ENCODE measurements at places on chromosomes 2 and 18. TPM values are rescaled to one million over a fixed set of nuclear protein-coding genes. Genes with fewer than 3 reads are reported as not detected.

AMER3 gene
- not detected for total RNA-seq

DSEL gene
- 0.18 TPM for total RNA-seq

PAX8 gene
- 1.7 TPM for total RNA-seq

FBXO15 gene
- total RNA-seq = 1.1 TPM

SPIRE1 gene
- 6.3 TPM for total RNA-seq

SULT1C4 gene
- not detected for total RNA-seq

PIK3C3 gene
- 59.8 TPM for total RNA-seq

FBLN7 gene
- 8.4 TPM for total RNA-seq

VSNL1 gene
- total RNA-seq = not detected

MAP3K20 gene
- total RNA-seq = 13.7 TPM

ROCK1 gene
- 71.5 TPM for total RNA-seq

- no peak for DNase-seq
Measured at GRCh38 chr2:121237980-121238665, 46.9 kb downstream of the TFCP2L1 start.

GRCh38 chr2:170985407-170985806 lies 56.4 kb downstream of the GORASP2 start:
- DNase-seq = no peak

DNA sequence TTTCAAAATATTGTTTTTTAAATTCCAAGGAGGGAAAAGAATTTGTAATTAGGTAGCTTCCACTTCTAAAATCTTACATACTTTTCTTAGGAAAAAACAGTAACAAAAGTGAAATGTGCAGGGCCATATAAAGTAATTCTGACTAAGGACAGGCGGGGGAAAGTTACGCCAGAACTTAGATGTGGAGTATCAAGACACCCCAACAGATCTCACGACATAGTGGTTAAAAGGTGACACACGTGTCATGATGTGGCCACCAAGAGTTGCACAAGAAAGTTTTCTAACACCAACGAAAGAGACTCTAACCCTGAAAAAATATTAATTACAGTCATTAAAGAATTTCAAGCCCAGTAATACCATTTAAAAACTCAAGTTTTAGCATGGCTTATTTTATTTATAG lies 51.0 kb downstream of the KIDINS220 start:
- no peak for DNase-seq

GRCh38 chr2:24016376-24016761 lies 6.5 kb downstream of the MFSD2B start:
- DNase-seq = no peak

GRCh38 chr2:31247711-31248110 lies 13.8 kb downstream of the EHD3 start:
- DNase-seq = no peak

DNA sequence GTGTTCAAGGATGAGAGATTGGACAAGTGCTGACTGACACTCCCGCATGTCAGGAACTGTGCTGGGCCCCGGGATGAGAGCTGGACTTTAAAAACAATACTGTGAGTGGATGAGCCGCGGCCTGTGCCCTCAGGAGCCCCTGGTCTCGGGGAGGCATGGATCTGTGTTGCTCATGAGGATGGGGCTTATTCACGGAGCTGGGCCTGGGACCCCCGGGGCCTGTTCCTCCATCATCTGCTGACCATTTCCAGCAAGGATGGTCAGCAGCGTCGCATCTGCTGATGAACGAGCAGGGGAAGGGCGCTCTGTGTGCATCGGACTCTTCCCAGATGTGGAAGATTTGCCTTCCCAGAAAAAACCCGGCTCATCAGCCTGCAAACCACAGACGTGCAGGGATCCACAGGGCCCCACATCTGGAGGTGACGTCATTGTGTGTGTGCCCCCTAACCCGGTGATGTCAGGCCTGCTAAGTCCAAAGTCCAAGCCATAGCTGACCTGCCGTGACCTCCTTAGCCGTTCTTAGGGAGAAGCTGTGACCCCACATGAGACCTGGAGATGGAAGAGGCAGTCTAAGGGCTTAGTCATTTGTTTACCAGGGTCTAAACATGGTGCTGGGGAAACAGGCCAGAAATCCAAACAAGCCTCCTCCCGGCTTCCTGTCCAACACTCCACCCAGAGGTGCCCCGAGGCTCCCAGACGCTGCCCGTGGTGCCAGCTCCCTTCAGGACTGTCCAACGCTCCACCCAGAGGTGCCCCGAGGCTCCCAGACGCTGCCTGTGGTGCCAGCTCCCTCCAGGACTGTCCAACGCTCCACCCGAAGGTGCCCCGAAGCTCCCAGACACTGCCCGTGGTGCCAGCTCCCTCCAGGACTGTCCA lies 143.9 kb downstream of the PXDN start:
- no peak for DNase-seq

GRCh38 chr2:118010473-118010872 lies 3.4 kb downstream of the CCDC93 start:
- DNase-seq = no peak

GRCh38 chr2:28721601-28722191 lies 29.9 kb upstream of the PPP1CB start:
- no peak for DNase-seq

DNA sequence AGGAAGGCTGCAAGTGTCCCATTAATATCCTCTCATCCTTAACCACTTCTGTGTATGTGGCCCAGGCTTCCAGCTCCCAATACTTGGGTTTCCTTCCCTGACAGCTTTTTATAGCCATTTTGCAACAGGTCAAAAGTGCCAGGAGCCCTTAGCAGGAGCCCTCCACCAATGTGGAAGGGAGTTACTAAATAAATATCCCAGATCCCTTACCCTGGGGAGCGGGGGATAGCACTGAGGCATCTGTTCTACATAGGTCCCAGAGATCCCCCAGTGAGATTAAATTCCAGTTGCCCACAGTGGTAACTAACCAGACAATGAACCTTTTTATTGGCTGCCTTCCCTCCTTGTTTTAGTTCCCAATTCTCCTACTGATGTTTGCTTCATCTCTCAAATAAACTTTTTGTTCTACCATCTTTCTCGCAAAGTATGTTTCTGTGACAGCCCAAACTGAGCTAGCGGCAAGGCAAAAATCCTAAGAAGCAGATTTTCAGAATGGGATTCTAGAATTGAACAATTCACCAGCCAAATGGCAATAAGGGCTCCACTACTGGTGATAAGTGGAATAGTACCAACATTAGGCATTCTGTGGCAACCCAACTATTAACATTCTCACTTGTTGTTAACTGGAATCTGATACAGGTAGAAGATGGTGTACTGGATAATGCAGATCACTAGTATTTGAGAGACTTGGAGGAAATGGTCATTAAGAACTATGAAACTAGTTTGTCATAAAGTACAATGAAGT lies 83.9 kb upstream of the MAPRE2 start:
- no peak for DNase-seq

GRCh38 chr2:65317841-65318240 lies 90.2 kb downstream of the ACTR2 start:
- peak; percentile 1 for DNase-seq

GRCh38 chr2:178330175-178331017 lies 120.6 kb downstream of the PRKRA start:
- DNase-seq = no peak

- no peak for DNase-seq
Measured at GRCh38 chr2:59177748-59178147, 936.6 kb upstream of the FANCL start.

- DNase-seq = no peak
Measured at GRCh38 chr18:33372442-33372841, 68.1 kb downstream of the CCDC178 start.

DNA sequence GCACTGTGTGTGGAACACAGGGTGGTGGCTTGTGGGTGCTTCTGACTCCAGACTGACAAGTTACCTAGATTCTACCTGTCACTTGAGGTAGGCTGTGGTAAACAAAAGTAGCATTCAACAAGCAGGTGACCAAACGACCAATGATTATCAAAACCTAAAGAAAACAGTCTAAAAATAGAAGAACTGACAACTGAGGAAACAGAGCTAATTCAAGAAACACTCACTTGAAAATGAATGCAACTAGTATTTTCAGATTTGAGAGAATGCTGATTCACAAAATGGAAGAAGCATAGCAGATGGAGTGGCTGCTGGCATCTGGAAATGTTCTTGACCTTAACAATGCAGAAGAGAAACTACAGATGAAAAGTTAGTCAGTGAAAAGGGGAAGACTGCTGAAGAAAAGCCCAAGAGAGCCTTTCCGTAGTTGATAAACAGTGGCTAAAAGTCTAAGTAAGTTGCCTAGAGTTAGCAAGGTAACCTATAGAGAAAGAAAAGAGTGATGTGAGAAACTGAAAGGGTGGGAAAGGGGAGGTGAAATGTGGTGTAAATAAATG lies 170.4 kb downstream of the NCK2 start:
- no peak for DNase-seq

- DNase-seq = no peak
Measured at GRCh38 chr2:3332133-3332532, 45.5 kb downstream of the EIPR1 start.

All from activated CD4-positive, alpha-beta memory T cell treated with anti-CD3 and anti-CD28 coated beads, Interleukin-2, amount 10 ng/mL, durations not matched to agents 7 days and 5 days (primary cell).